ENCODE measurements at places on chromosomes 16 and 17. TPM values are rescaled to one million over a fixed set of nuclear protein-coding genes. Genes with fewer than 3 reads are reported as not detected.

The GLIS2 gene
- total RNA-seq: 4.2 TPM

The KRT33A gene
- not detected for total RNA-seq

The AGRP gene
- not detected for total RNA-seq

The CYTH1 gene
- 19.2 TPM for total RNA-seq

The CES1 gene
- total RNA-seq: 3.7 TPM

The TTYH2 gene
- 1.3 TPM for total RNA-seq

The DUS2 gene
- total RNA-seq: 13.2 TPM

The SRL gene
- 0.32 TPM for total RNA-seq

The HS3ST6 gene
- total RNA-seq: not detected

The ARHGAP23 gene
- total RNA-seq: 58.0 TPM

The MYLK3 gene
- 0.39 TPM for total RNA-seq

The ZFPM1 gene
- total RNA-seq: 0.78 TPM

The TPPP3 gene
- 0.22 TPM for total RNA-seq

The TPSD1 gene
- not detected for total RNA-seq

The MT4 gene
- total RNA-seq: not detected

The HID1 gene
- total RNA-seq: 0.32 TPM

Measured in articular chondrocyte of knee joint (primary cell).